ENCODE measurements at places on chromosomes 4 and X. TPM values are rescaled to one million over a fixed set of nuclear protein-coding genes. Genes with fewer than 3 reads are reported as not detected.

- no peak overlapping the region for H3K27ac ChIP-seq
- H3K36me3 ChIP-seq = no peaks in the 10 kb centered on the region
- DNase-seq = no peak
- H3K4me3 ChIP-seq = no peak overlapping the region
- H3K27me3 ChIP-seq = no peaks in the 10 kb centered on the region
Measured at GRCh38 chr4:41718907-41719306, 29.6 kb downstream of the PHOX2B start.

GRCh38 chr4:56085275-56085674 lies 136.5 kb downstream of the CEP135 start:
- H3K27ac ChIP-seq = no peak overlapping the region
- no peaks in the 10 kb centered on the region for H3K4me1 ChIP-seq
- peaks cover 5% of the 10 kb centered on the region for H3K27me3 ChIP-seq

The CYTL1 gene
- not detected for total RNA-seq

- no peak for DNase-seq
- H3K27ac ChIP-seq = no peak overlapping the region
- no peaks in the 10 kb centered on the region for H3K36me3 ChIP-seq
- no peaks in the 10 kb centered on the region for H3K4me1 ChIP-seq
Measured at GRCh38 chrX:106454991-106455390, 156.8 kb upstream of the RADX start.

The KLHL4 gene
- not detected for total RNA-seq

- H3K4me1 ChIP-seq = no peaks in the 10 kb centered on the region
- H3K36me3 ChIP-seq = no peaks in the 10 kb centered on the region
- DNase-seq = no peak
- no peak overlapping the region for H3K27ac ChIP-seq
Measured at GRCh38 chrX:39586359-39586758, 511.4 kb downstream of the BCOR start.

- DNase-seq = no peak
- no peak overlapping the region for H3K27ac ChIP-seq
- H3K4me3 ChIP-seq = no peak overlapping the region
- no peaks in the 10 kb centered on the region for H3K36me3 ChIP-seq
Measured at GRCh38 chr4:125266901-125267604, 47.7 kb upstream of the FAT4 start.

DNA sequence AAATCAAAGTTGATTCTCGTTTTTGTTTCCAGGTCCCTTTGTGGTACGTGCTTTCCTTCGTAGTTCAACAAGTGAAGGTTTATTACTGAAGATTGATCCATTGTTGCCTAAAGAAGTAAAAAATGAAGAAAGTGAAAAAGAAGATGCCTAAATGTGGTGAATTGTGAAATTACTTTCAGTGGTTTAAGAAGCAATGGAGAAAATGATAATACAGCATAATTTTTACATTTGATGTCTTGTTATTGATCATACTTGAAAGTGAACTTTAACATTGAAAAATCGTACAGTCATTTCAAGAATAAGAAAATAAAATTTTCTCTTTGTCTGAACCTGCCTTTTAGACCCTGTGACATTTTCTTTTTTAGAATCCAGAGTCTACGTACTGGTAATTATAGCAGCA lies 89.8 kb downstream of the MRPL1 start:
- peaks cover 6% of the 10 kb centered on the region for H3K4me1 ChIP-seq
- no peak for DNase-seq
- H3K27me3 ChIP-seq = peaks cover 1% of the 10 kb centered on the region
- peaks cover 24% of the 10 kb centered on the region for H3K36me3 ChIP-seq
- H3K4me3 ChIP-seq = no peak overlapping the region
- H3K27ac ChIP-seq = no peak overlapping the region

All from activated T-helper 1 cell treated with anti-CD3 and anti-CD28 coated beads, Interleukin-12 subunit alpha, Interleukin-12 subunit beta, Interleukin-2, Interleukin-4 antibody, amounts not matched to agents 30 ng/mL and 10 ng/mL and 1 ng/mL, durations not matched to agents 14 hours and 24 hours and 36 hours (primary cell).